Activated CD4-positive, alpha-beta T cell treated with anti-CD3 and anti-CD28 coated beads, Interleukin-2, amount 10 ng/mL, durations not matched to agents 24 days and 14 days (primary cell): ENCODE measurements at places on chromosomes 1 and 21.

- DNase-seq, result no peak
These were observed 45.9 kb downstream of the ADGRL2 start for GRCh38 chr1:81846630-81847029.

GRCh38 chr1:166695115-166695514 lies 144.2 kb upstream of the POGK start:
- DNase-seq, result no peak

DNA sequence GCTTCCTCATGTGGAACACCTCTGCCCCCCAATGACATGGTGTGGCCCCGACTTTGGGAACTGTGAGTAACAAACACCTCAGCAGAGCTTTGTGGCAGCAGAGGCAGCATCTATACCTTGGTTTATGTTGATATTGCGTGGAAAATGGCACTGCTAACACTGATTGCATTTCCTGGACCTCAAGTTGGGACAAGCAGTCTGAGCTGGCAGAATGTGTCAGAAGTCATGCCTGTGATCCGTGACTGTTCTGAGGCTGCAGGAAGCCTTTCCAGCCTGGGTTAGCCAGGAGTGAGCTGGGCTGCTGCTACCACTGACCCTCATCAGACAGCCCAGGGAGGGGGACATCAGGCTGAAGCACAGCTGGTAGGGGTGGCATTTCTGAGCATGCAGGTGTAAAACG lies 268.5 kb downstream of the KCNJ6 start:
- no peak for DNase-seq

DNA sequence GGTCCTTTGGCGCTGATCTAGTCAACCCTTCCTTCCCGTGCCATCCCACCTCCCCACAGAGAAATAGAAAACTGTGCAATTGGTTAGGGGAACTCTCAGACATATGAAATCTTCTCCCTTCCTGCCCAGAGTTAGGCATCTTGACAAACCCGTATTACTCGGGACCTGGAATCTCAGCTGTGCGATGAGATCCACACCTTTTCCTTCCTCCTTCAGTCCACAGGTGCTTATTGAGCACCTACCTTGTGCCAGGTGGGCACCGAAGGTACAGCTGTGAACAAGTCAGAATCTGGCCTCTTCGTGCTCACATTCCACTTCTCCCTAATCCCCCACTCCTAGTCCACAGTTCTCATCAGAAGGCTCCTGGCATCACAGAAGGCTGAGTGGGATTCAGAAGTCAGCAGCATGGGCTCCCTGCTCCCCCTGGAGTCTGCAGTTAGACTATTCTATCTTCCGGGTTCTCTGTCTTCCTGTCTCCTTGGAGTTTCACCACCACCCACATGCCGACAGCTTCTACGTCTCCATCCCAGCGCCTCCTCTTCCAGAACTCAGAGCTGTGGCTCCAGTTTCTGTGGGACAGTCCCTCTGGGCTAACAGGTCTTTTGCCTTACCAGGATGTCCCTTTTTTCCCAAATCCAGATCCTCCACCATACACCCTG lies 23.0 kb downstream of the KNCN start:
- no peak for DNase-seq

DNA sequence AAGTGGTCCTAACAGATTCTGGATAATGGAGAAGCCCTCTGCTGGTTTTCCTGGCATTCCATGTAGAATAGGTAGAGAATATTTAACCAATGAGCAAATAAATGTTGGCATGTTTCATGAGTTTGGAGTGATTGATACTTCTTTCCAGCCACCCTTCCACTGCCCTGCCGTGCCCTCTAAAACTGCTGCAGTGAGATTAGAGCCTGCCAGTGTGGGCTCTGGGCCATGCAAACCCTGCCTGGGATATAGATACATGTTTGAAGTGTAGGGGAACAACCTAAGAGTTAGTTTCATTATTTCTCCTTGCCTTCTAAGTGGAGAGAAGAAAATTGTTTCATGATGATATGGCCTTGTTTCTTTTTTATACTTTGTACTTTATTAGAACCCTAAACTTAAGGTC lies 10.4 kb downstream of the UBE2Q1 start:
- DNase-seq, result no peak
